AG04449 (cell line): ENCODE measurements at places on chromosomes 11 and 22.

DNA sequence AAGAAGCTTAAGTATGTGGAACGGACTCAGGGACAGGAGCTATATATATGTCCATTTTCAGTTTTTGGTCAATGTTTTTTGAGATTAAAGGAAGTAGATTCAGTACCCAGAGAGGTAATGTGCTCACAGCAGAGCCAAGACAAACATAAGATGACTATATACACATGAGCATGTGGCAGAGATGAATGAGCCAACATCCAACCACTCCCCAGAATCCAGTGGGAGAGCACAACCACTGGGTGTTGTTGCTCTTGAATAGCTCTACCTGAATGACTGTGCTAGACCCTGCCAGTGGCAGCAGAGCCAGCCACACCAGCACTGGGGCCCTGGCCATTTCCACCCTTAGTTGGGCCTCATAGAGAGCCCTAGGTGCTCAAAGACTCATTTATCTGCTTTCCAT is 10.7 kb upstream of the SYTL2 start:
- no peak for DNase-seq

GRCh38 chr11:94400050-94400449 is 1.2 kb downstream of the GPR83 start:
- no peak for DNase-seq

DNA sequence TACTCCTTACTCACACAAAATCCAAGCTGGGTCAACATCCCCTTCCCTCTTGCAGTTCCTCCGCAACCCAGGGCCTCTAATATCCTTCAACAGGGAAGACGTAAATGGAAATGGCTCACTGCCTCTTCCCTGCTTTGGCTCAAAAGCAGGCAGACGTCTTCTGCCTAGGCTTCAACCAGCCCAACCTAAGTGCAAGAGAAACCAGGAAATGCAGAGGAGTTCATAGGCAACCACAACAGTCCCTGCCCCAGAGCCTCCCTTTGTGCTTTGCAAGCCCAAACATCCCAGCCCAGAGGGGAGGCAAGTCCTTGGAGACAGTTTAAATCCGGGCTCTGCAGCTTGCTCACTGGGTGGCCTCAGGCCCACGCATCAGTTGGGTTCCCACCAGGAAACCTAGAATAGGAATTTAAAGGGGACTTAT is 33.3 kb downstream of the CD6 start:
- no peak for DNase-seq

DNA sequence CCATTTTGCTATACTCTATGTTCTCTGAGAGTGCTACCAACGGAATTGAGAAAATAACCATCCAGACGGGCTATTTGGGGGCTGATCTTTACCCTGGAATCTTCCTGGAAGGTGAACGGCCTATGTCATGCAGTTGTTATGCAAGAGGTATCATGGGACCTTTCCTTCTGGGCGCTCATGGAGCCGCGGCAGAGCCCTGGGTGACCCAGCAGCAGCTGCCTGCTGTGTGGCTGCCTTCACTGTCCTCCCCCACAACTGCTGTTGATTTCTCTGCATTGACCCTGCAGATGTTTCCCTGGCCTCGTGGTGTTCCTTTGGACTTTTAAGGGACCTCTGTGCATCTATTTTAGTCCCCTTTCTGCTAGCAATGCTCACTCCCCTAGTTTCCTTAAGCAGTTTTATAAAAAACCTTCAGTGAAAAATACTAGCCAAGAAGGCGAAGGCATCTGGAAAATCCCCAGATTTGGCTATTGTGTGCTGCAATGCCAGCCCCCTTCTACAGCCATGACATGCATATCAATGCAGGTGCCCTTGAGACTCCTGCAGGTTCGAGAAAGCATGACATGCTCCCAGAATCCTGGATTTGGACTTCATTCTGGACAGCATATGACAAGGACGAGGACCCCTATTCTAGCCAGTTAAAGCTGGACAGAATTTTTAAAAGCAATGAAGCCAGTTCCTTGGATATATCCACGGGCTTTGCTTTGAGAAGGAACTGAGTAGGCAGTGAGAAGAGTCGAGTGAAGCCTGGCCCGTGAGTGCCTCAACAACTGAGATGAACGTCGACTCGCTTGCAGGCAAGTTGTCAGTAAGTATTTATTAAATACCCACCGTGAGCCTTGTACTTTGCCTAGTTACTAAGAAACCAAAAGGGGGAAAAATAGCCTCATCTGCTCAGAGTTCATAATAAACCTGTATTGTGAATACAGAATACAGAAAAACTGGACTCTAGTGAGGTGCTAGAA is at the start of gene SLC25A18:
Gene SLC25A18 (plus strand): TSS at position 593 of the 965 bp plus-strand sequence. CDS start 16,447 bp downstream, outside the sequence.
- DNase-seq, result no peak

- no peak for DNase-seq
Measured at GRCh38 chr22:50403701-50404101, 60.6 kb downstream of the PPP6R2 start.

- peak; percentile 26 for DNase-seq
Measured at GRCh38 chr11:76008474-76008873, 193.5 kb downstream of the UVRAG start.

DNA sequence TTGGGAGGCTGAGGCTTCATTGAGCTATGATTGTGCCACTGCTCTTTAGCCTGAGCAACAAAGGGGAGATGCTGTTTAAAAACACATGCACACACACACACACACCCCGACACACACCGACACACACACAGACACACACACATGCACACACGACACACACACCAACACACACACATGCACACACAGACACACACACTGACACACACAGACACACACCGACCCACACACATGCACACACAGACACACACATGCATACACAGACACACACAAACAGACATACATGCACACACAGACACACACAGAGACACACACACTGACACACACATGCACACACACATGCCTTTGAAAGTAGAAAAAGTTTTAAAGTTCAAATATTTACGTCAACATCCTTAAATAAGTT is 5.5 kb upstream of the LTO1 start:
- no peak for DNase-seq

DNA sequence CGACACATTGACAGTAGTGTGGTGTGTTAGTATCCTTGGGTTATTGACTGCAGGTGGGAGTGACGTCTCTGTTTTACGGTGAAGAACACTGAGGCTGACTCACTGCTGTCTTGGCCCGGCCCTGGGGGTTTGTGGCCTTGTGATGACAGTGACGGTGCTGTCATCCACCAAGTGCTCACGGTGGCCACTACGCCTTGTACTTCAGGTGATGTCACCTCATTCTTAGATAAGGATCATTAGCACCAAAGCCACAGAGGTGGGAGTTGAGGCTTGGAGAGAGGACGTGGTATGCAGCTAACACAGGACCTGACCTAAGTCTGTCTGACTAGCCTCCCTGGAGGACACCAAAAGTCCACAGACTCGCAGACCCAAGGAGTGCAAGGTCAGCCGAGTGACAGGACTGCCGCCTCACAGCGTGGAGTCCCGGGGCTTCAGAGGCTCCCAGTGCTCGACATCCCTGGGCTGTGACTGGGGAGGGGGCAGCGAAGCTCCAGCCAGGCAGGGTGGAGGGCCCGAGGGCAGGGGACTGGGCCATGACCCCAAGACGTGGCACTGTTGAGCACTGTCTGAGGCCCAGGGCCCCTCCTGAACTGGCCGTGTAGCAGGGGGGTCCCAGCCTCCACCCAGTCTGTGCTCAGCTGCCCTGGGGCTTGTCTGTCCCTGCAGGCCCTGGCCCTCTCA is 56.5 kb downstream of the NAT10 start:
- DNase-seq, result no peak

- no peak for DNase-seq
Measured at GRCh38 chr11:45941285-45941684, 18.8 kb downstream of the LARGE2 start.

DNA sequence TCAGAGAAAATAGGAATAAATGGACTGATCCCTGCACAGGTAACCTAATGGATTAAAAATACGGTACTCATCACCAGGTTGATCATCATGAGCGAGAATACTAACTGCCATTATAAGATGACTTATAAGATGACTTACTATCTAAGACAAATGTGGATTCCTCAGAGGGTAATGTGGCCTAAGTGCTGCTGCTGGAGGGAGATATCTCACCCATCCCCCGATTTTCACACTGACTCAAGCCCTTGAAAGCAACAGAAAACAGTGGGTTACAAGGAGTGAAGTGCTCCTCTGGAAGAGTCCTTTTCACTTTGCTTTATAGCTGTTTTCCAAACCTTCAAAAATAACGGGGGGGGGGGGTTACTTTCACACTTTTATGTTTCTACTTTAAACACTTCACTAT is 920 bp downstream of the TMEM218 start:
- no peak for DNase-seq

DNA sequence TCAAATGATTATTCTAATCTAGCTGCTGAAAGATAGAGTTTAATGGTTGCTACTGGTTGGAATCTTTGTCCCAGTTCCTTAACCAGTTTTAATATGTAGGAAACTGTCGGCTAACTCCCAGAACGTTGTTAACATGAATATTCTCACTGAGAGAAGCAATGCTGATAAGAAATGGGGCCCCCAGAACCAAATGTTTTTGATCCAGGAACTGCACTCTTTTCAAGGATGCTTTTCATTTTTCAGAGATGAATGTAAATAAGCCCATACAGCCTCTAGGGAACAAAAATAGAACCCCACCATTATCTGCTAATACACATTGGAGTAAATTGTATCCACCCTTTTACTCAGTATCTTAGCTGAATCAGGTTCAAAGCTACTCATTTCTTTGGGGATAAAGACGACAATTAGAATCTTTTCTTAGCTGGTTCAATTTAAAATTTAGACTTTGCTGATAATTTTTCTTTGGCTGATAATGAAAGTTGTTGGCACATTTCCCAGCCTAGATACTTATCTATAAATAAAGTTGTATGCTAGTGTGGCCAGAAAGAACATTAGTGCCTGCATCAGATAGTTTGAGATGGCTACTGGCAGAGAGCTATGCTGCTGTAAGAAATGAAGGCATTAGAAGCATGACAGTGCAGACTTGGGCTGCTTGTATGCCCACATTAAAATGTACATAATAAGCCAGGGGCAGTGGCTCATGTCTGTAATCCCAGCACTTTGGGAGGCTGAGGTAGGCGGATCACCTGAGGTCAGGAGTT is 323.3 kb upstream of the PDGFD start:
- DNase-seq, result no peak
